ENCODE measurements at places on chromosomes 16 and 17. TPM values are rescaled to one million over a fixed set of nuclear protein-coding genes. Genes with fewer than 3 reads are reported as not detected.

TMEM114 gene
- total RNA-seq: not detected

FNDC8 gene
- total RNA-seq: not detected

CX3CL1 gene
- 7.7 TPM for total RNA-seq

ITGAX gene
- total RNA-seq: 0.26 TPM

BCL7C gene
- 44.0 TPM for total RNA-seq

ULK2 gene
- total RNA-seq: 37.4 TPM

KRTAP3-2 gene
- not detected for total RNA-seq

CTRB1 gene
- total RNA-seq: not detected

PPP1R1B gene
- 0.25 TPM for total RNA-seq

TEKT5 gene
- 0.12 TPM for total RNA-seq

GSDMA gene
- not detected for total RNA-seq

CTRL gene
- total RNA-seq: 0.75 TPM

TMEM100 gene
- total RNA-seq: 0.25 TPM

TBC1D3G gene
- not detected for total RNA-seq

CDT1 gene
- 5.0 TPM for total RNA-seq
